DMS 273 treated with DMSO at 0.1 percent for 48 hours (cell line): ENCODE measurements at places on chromosomes 4 and X.
A peak's percentile ranks its signal among the peaks of the same experiment; 100 is the strongest.

DNA sequence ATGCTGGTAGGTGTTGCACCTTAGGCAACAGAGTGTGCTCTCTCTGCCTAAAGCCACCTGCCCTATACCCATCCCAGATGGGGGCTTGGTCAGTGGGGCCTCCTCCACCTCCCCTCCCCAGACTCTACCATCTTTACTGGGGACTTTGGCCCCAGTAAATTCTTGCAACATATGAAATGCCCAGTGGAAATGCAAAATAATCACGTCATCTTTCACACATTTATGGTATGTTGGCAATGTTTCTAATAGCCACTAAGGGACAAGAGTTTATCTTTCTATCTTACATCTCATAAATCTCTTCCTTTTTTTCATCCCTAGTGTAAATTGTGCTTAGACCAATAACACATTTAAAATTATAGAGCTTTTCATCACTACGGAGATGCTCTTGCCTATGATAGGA is 103.0 kb upstream of the MAML3 start:
- no peak for DNase-seq

- no peak for DNase-seq
Measured at GRCh38 chr4:184851200-184851541, 25.4 kb upstream of the ACSL1 start.

DNA sequence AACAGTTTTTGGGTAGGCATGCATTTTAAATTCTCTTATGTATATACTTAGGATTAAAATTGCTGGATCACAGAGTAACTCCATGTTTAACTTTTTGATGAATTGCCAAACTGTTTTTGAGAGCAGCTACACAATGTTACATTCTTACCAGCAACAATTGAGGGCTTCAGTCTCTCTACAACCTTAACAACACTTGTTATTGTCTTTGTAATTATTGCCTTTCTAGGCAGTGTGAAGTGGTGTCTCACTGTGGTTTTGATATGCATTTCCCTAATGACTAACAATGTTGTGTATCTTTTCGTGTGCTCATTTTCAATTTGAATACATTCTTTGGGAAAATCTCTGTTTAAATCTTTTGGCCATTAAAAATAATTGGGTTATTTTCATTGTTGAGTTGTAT is 17.3 kb upstream of the F11 start:
- DNase-seq: no peak

DNA sequence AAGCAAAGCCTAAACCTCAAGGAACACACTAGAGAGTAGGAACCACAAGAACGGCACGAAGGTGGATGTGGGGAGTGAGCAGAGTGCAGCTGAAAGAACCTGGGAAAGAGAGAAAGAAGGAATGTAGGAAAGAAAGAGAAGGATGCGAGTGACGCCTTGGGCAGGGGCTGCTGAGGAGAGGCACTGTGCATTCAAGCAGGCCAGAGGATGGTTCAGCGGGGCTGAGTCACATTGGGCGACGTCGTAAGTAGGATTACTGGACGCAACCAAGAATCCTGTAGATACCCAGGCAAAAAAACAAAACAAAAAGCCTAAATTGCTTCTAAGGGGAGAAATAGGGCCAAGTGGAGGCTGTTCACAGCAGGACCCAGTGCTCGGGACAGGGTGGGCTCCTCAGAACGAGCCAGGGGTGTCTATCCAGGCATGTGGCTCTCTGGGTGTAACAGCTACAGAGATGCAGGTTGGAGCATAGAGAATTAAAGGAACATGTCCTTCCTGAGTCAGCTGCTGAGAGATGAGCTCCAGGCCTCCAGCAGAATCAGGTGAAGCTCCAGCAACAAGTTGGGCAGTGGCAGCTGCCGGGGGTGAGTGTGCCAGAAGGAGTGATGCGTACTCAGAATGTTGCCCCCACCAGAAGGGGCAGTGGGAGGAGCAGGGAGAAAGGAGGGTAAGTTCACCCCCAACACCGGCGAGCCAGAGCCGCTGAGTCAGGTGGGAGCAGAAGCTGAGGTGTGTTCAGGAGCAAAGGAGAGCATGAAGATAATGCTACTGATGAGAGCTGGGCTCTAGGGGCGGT is 38.6 kb downstream of the NELFA start:
- no peak for DNase-seq

DNA sequence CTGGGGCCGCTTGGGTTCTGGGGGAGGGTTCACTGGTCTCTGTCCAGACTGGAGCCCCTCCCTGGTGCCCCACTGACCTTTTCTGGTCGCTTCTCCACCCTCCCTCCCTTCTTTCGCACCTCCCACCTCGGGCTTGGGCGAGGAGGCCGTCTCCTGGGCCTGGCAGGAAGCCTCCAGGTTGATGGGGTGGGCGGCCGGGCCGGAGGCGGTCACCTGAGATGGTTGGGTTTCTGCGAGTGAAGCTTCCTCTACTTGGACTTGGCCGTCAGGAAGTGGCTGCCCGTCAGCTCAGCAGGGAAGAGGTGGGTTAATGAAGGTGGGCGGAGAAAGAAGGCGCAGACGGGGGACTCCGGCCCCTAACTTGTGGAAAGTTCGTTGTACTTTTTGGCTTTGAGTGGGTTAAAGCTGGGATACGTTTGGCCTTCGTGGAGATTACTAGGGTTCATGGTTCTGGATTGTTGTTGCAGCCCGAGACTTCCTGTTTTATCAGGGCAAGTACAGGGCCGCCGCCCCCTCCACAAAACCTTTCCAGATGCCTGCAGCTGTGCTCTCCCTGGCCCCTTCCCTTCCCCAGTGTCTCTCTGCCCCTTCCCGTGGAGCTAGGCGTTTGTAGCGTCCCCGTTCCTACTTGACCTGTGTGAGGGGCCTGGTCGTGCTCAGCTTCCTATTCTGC is 1.2 kb downstream of the AKAP17A start:
- no peak for DNase-seq

- DNase-seq: no peak
Measured at GRCh38 chrX:10206317-10206716, 49.5 kb downstream of the CLCN4 start.

- DNase-seq: no peak
Measured at GRCh38 chr4:102809190-102809589, 18.2 kb downstream of the UBE2D3 start.

GRCh38 chr4:152535360-152535902 is 461 bp downstream of the FBXW7 start:
- DNase-seq: no peak

- no peak for DNase-seq
Measured at GRCh38 chrX:18047491-18047890, 173.2 kb downstream of the BEND2 start.

- DNase-seq: no peak
Measured at GRCh38 chrX:85503258-85504158, 124.0 kb upstream of the POF1B start.

- no peak for DNase-seq
Measured at GRCh38 chrX:112081781-112082652, 559 bp downstream of the TRPC5 start.

GRCh38 chrX:120755066-120755846 is 120.4 kb downstream of the CT47B1 start:
- no peak for DNase-seq

GRCh38 chr4:81421346-81422218 is 50.1 kb downstream of the RASGEF1B start:
- DNase-seq: no peak

DNA sequence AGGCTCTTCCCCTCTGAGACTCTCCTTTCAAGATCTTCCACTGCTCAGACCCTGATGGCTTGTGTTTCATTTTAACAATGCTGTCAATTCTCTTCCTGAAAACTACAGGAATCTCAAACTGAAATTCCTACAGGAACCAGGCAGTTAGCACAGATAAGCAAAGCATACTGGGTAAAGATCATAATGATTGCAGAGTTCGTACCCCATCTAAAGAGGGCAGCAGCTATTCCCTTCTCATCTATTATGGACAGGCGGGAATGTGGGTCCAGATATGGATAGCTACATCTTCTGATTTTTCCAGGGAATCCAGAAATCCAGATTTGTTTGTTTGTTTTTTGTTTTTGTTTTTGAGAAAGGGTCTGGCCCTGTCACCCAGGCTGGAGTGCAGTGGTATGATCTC is 83.8 kb downstream of the STARD8 start:
- no peak for DNase-seq

GRCh38 chr4:158397781-158398180 is 123.9 kb upstream of the RXFP1 start:
- no peak for DNase-seq

- DNase-seq: no peak
Measured at GRCh38 chr4:2141762-2142451, 82.8 kb downstream of the NAT8L start.

DNA sequence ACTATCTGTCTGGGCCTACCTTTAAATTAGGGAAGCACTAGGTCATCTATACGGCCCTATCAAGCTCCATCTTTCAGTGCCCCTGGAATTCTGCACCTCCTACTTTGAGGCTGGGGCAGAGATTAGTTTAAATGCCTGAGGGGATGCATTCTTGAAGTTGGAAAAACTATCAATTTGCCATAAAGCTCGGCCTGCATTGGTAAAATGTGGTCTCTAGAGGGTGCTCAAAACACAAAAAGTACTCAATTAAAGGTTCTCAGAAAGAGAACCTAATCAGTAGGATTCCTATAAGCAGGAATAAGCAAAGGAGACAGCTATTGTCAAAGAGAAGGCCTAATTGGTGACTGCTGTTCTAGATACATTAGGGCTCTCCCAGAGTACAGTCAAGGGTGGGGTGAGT is 111.7 kb downstream of the AMER1 start:
- DNase-seq: no peak

GRCh38 chr4:25578432-25578831 is 77.2 kb upstream of the SLC34A2 start:
- no peak for DNase-seq

DNA sequence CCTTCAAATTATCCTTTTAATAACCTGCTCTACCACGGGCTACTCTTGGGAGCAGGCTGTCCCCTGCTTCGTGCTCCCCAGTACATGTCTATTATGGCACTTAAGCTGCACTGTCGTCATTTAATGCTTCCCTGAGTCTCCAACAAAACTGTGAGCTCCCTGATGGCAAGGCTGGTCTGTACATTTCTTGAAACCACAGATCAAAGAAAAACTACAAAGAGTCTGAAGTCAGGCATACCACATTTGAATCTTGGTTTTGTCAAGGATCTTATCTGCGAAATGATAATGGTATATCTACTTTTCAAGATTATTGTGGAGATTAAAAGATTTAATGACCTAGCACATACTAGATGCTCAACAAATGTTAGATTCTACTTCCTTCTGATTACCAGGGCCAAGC is 45.7 kb downstream of the MAML3 start:
- no peak for DNase-seq

DNA sequence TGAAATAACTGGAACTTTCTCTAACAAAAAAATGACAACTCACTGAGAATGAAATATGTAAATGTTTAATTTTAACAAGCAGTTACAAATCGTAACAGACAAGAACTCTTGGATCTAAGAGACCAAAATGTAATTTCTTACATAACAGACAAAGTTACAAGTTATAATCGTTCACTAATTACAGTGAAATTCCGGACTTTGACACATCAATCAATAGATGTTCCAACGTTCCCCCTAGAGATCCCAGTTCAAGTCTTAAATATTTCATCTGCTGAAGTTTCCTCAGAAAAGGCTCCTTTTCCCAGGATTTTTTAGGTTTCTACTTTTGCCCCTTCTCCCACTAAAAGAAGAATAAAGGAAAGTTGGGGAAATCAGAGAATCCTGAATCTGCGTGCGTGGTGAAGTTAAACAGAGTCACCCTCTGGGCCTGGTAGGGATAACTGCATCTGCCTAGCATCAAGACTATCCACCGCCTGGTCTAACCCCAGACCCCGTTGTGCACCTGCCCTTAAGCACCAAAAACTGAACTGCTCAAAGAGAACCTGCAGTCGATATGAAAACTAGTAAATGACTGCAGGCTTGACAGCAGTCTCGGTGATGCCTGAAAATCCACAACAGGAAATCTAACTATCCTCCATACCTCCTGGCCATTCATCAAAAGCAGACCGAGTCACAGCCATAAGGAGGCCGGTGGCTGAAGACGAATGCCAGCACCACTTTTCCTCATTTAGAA is 2.3 kb downstream of the IRF2 start:
- DNase-seq: no peak

DNA sequence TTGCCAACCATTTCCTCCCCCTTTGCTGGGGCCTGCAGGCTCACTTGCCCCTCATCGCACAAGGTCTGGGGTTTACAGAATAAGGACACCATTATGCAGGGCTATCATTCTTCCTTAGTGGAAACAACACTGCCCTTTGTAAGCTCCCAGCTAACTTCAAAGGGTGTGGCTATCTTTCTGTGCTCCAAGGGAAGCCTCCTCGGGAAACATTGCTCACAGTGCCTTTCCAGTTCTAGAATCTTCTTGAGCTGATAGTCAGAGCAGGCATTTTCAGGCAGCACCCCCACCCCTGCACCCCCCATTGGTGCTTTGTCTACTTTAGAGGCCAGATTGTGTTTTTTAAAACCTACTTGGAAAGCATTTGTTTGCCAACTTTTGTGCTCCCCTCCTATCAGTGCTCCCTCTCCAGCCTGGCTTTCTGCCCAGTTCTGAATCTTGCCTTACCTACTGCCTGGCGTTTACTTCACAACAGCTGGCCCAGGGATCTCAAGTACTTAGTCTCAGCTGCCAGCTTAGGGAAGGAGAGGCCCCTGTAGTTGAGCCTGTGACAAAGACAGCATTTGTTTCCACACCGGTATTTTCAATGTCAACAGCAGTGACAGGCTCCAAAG is 53.5 kb downstream of the PLAC1 start:
- DNase-seq: peak; percentile 93

DNA sequence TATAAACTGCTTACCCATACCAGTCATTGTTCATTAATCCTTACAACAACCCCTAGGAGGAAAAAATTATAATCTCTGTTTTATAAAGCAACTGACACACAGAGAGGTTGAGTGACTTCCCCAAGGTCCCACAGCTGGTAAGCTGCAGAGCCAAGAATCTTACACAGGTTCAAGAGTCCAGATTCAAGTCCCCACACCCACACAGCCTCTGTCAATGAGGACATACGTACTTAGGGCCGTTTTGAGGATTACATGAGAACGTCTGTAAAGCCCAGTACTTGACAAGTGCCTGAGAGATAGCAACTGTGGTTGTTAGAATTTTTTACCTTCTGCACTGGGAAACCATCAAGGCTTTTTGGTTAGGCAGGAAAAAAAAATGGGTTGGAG is 556 bp upstream of the SLC25A43 start:
- DNase-seq: no peak

- DNase-seq: no peak
Measured at GRCh38 chr4:182808673-182809416, 108.3 kb downstream of the DCTD start.

GRCh38 chr4:147139455-147140198 is 194.0 kb upstream of the TTC29 start:
- DNase-seq: no peak

DNA sequence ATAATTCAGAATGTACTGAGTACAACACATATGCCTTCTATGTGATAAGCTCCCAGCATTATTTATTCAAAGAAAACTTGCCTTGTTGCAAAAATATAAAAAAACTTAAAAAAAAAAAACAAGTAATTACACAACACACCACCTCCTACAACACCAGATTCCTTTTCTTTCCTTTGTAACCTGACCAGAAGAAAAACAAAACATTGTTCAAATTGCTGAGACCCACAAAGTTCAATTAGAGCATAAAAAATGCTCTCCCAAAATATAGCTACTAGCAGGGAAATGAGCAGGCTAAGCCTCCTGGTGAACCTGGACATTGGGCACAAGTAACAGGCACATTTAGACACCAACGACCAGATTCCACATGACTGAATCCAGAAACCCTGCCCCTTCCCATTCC is 38.3 kb downstream of the MECP2 start:
- DNase-seq: no peak

GRCh38 chr4:169626331-169627282 is 6.2 kb downstream of the CLCN3 start:
- DNase-seq: no peak
